Effector memory CD4-positive, alpha-beta T cell (primary cell): ENCODE measurements at places on chromosomes 4 and X.

GRCh38 chr4:23422878-23423277 lies 467.0 kb downstream of the PPARGC1A start:
- DNase-seq: no peak

DNA sequence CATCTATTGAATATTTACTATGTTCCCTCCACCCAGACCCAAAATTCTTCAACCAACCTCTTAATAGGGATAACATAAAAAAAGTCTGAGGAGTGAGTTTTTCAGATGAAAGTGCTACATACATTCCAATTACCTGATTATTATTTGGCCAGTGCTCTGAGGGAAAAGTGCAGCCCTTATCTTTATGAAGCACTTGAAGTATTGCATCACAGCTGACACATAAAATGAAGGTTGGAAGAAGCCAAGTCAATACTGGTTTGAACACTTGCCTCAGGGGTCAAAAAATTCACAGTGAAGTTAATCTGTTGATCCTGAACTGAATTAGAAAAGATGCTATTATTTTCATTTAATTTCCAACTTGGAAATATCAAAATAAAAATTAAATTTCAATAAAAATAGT lies 498.9 kb downstream of the INPP4B start:
- DNase-seq: no peak

GRCh38 chrX:128781506-128781905 lies 729.3 kb upstream of the ACTRT1 start:
- no peak for DNase-seq

DNA sequence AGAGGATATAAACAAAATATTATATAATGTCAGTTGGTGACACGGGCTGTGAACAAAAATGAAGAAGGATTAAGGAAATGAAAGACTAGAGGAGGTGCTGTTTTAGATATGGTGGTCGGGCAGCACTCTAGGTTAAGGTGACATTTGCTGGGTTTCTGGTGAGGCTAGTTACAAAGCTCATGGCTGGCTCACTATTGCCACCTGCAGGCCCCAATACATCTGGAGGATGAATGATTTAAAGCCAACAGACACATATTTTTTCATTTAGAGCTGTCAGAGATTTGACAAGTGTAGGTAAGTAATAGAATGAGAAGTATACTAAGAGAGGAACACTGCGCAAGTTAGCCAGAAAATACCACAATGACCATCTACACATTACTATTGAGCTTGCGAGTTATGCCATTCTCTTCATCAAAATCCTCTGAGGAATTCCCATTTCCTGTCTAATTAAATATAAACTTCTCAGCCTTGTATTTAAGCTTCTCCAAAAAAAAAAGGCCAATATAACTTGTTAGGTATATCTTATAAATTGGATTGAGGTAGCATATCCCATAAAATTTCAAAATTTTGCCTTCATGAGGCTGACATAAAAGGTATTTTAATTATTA lies 6.4 kb upstream of the FGG start:
- DNase-seq: no peak

DNA sequence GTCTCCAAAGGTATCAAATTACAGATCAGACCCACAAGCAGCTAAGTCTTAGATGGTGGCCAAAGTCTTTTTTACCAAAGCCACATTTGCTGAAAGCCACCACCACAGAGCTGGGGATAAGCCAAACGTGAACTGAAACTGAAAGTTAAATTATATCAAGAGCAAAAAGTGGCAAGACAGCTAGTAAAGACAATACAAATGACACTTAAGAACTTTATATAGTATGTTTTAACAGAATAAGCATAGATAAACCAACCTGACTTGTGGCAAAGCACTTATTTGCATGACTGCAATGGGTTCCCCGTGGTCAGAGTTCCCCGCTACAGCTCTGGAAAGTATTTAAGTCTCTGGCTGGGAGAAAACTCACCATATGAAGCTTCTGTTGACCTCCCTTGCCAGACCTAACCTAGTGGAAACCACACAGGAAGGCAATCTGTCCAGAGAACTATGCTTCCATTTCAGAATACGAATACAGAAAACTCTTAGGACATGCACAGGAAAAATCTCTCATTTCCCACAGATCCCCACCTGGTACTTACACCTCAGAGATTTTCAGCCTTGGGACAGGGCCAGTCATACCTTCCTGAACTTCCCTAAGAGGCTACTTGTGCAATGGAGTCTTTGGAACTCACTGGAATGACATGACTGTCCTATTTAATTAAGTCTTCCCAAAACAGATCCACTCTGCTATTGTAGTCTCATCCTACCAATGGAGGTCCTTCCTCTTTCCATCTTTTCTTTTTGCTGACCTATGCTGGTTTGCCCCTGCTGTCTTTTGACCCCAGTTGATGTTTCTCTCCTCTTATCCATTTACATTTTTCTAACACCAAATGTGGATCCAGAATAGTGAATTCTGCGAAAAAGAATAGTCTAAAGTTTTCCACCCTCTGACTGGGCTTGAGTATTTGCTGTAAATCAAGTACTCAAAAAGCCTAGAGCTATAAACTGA lies 225.1 kb downstream of the NR3C2 start:
- DNase-seq: no peak
